ENCODE measurements at places on chromosomes 16 and 17.
A peak's percentile ranks its signal among the peaks of the same experiment; 100 is the strongest.

GRCh38 chr17:48587276-48588073 lies 2.6 kb downstream of the HOXB3 start:
- DNase-seq: no peak

DNA sequence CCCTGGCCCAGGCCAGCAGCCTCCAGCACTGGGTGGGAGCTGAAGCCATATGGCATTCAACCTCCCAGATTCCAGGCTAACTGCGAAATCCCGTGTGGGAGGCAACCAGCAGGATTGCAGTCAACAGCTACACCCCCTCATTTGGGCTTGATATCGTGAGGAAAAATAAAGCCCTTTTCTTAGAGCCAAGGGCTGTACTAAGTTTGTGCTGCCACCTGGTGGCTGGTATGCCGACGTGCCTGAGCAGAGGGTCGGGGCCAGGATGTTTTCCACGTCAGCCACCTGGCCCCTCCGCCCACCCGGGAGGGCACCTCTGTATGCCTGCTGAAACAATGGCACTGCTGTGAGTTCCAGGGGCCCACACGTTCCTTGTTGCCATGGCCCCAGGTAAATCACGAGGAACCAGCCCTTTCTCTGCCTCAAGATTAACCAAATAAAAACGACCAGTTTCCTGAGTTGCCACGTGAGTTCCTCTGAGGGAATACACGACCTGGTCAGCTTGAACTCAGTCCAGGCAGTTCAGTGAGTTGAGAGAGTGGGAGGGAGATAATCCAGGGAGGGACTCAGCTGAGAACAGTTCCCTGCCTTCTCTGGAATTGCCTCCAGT lies 9.0 kb downstream of the TMEM98 start:
- DNase-seq: peak; percentile 58

GRCh38 chr16:67009158-67009557 lies 19.8 kb upstream of the CBFB start:
- no peak for DNase-seq

GRCh38 chr17:42271779-42272035 lies 4.5 kb downstream of the STAT5B start:
- DNase-seq: no peak

GRCh38 chr17:42547698-42548069 lies 5.0 kb upstream of the HSD17B1 start:
- DNase-seq: no peak

DNA sequence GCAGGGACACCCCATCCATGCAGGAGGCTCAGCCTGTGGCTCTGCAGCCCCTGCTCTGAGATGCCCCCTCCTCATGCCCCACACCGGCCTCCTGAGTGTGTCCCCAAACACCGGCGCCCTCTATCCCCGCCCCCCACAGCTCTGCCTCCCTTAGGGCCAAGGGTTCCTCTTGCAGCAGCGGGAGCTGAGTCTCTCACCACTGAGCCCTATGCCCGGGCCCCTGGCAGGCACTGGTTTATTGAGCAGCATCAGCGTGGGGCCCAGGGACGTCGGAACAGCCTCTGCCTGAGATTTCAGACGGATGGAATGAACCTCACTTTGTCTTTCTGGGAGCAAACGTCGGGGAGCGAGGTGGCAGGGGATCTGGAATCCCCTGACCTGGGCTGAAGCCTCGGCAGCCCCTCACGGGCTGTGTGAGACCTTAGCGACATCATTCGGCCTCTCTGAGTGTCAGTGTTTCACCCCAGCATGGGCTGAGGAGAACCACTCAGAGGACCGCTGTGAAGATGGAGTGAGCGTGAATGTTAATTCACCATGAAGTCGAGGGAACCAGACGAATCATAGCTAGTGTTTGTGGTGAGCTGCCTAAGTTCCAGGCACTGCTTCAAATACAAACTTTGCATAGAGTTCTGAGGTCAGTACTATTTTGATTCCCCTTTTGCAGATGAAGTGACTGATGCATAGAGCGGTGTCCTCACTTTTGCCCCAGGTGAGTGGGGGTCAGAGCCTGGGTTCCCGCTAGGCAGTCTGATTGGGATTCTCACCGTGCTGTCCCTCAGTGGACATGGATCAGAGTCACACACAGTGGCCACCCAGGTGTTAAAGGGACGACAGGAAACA lies 5.3 kb upstream of the C16orf74 start:
- no peak for DNase-seq

- DNase-seq: no peak
Observed at GRCh38 chr17:68301438-68301959, 10.2 kb downstream of the ARSG start.

GRCh38 chr16:52755396-52755795 lies 208.5 kb upstream of the TOX3 start:
- DNase-seq: no peak

GRCh38 chr17:45430738-45431530 lies 1.7 kb downstream of the ARHGAP27 start:
- DNase-seq: peak; percentile 49

DNA sequence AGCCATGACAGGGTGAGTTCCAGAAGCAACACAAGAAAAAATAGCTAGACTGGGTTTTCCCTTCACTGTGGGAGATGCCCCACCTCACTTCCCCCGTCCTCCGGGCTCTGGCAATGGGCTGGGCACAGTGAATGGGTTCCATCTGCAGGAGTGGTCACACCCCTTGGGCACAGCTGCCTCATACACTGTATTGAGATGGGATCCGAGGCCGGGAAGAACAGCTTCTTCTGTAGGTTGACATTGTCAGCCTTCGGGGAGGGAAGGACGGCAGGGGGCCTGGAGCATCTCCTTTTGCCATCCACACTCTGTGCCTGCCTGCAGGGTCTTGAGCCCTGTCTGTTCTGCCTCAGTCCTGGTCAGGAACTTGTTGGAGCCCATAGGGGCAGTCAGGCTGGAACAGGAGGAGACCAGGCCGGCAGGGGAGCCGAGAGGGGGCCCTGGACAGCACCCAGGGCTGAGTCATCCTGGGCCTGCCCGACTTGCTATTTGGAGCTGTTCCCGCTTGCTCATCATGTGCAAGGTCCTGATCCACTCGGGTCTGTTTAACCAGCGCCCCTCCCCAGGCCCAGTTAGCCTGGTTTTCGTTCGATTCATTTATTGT lies 286.7 kb downstream of the SEC14L1 start:
- no peak for DNase-seq
